ENCODE measurements at places on chromosomes 13 and 19.

- DNase-seq = no peak
These were observed 8.8 kb downstream of the ZIC2 start for GRCh38 chr13:99990126-99990977.

DNA sequence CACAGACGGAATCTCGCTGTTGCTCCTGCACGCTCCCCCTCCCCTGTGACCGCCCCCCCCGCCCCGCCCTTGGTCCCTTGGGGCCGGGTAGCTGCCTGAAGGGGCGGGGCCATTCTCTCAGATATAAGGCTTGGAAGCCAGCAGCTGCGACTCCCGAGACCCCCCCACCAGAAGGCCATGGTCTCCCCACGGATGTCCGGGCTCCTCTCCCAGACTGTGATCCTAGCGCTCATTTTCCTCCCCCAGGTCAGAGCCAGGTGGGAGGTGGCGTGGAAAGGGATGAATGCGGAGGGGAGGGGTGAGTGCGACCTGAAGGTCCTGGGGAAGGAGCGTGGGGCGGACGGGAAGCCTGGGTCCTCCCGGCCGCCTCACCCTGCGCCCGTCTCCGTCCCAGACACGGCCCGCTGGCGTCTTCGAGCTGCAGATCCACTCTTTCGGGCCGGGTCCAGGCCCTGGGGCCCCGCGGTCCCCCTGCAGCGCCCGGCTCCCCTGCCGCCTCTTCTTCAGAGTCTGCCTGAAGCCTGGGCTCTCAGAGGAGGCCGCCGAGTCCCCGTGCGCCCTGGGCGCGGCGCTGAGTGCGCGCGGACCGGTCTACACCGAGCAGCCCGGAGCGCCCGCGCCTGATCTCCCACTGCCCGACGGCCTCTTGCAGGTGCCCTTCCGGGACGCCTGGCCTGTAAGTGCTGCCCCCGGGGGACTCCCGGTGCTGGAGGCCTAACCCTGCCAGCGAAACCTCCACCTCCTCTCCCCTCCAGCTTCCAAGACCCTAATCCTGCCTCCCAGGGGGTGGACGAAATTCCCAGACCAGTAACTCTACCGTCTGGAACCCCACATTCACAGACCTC, at the start of gene DLL3:
TSS of gene DLL3 (plus strand) at position 150 of the 845 bp plus-strand sequence. CDS start at position 178, 28 bp downstream.
- DNase-seq = no peak

- DNase-seq = no peak
These were observed 20.0 kb upstream of the ZNF14 start for GRCh38 chr19:19752760-19753403.

- DNase-seq = no peak
These were observed 28.8 kb upstream of the SHKBP1 start for GRCh38 chr19:40547836-40548235.

- DNase-seq = no peak
These were observed 4.0 kb downstream of the LRP3 start for GRCh38 chr19:33198169-33198568.

DNA sequence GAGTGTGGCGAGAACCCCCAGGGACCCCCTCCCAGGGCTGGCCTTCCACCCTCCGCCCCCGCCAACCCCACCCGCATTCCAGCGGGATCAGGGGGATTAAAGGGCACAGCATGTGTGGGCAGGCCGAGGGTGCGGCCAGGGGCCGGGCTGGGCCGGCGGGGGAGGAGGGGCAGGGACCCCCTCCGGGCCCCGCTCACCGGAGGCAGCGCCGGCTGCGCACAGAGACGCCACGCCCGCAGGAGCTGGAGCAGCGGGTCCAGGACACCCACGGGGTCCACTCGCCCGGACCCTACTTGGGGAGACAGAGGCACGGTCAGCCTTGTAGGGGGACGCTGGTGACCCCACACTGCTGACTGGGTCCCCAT, 2.4 kb downstream of the ADAMTSL5 start:
- DNase-seq = no peak

DNA sequence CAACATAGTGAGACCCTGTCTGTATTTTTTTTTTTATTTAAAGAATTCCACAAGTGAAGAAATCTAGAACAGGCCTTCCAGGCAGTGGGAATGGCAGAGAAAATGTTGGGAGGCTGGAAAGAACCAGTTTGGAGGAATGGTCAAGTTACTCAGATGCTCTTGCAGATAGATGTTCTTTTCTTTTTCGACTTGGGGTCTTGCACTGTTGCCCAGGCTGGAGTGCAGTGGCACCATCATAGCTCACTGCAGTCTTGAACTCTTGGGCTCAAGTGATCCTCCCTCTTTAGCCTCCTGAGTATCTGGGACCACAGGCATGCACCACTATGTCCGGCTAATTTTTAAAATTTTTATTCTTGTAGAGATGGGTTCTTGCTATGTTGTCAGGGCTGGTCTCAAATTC, 662 bp downstream of the C5AR1 start:
- no peak for DNase-seq

- DNase-seq = no peak
These were observed 121.8 kb downstream of the KCTD12 start for GRCh38 chr13:76764429-76764828.

DNA sequence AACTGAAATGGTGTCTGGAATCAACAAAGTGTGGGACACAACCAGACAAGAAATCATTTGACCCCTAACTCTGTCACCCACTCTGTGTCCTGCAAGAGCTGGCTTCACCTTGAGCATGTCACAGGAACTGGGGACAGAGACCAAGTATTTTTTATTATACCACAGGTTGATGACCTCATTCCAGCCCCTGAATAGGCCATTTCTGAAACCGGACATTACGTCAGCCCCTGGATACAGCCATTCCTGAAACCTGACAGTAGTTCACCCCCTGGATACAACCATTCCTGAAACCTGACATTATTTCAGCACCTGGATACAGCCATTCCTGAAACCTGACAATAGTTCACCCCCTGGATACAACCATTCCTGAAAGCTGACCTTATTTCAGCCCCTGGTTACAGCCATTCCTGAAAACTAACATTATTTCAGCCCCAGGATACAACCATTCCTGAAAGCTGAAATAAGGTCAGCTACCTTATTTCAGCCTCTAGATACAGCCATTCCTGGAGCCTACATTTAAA, 47.7 kb upstream of the CACNA1A start:
- DNase-seq = no peak

DNA sequence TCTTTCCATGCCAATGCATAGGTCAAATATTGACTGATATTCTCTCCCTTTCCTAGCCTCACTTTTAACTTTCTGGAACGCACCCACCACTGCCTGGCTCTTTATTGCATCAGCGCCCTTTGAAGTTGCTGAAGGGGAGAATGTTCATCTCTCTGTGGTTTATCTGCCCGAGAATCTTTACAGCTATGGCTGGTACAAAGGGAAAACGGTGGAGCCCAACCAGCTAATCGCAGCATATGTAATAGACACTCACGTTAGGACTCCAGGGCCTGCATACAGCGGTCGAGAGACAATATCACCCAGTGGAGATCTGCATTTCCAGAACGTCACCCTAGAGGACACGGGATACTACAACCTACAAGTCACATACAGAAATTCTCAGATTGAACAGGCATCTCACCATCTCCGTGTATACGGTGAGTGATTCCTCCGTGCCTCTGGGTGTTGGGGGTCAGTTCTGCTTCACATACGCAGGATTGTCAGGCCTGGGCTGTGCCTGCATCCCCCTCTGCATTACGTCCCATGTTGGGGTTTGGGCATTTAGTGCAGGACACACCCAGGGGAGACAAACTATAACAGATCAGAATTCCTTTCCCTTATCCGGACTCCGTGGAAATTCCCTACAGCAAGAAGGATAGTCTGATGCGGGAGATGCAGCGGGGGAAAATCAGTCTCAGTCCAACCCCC, 1.3 kb downstream of the CEACAM21 start:
- no peak for DNase-seq

Measured in SJSA1 (cell line).